ENCODE measurements at places on chromosomes 1 and 21.

- peak; percentile 52 for DNase-seq
Measured at GRCh38 chr1:209335178-209335577, 248.3 kb upstream of the CAMK1G start.

DNA sequence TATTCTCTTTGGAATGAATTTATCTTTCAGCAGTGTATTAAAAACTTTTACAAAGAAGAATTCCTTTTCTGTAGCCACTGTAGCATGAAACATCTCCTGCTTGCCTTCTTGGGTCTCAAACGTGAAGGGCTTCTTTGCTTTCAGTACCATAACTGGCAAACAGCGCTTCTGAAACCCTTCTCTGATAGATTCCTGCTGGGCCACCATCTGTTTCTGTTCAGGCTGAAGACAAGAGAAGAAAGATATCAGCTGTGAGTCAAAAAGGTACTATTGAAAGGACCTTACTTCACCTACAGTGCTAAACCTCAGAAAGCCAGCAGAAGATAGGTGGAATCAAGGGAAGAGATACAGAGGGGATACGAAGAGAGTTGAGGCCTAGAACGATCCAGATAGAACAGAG, 10.5 kb downstream of the AIM2 start:
- DNase-seq: no peak

DNA sequence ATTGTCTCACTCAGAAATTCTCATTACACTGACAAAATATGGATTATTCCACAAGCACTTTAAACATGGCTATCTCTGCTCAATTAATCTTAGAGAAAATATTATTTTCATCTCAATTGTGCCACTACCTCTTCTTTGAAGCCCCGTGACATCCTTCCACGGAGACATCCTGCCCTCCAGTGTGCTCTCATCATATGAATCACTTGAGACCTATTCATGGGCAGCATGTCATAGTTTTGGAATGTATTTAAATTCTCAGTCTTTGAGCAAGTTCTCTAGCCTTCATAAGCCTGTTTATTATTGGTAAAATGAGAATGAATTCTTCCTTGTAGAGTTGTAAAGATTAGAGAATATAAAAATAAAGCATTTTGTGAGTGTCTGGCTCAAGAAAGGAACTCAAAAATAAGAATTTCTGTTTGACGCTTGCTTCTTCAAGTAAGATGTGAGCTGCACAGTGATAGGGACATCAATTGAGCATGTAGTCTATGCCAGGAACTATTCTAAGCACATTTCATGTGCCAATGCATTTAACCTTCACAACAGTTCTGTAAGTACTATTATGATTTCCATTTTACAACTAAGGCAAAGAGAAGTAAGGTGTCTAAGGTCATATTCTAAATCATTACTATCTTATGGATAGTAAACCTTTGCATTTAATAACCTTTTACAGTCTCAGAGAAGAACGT, 557.4 kb upstream of the ZRANB2 start:
- DNase-seq: peak; percentile 89

GRCh38 chr1:58884706-58885661, 101.1 kb upstream of the JUN start:
- no peak for DNase-seq

- no peak for DNase-seq
Measured at GRCh38 chr1:214317734-214318133, 36.8 kb downstream of the SMYD2 start.
